ENCODE measurements at places on chromosomes 7 and 10. TPM values are rescaled to one million over a fixed set of nuclear protein-coding genes. Genes with fewer than 3 reads are reported as not detected.

Gene DGKB
- total RNA-seq: not detected

Gene ADCYAP1R1
- not detected for total RNA-seq

Gene WNT16
- not detected for total RNA-seq

Gene SLC26A3
- total RNA-seq: not detected

Gene XRCC2
- 0.25 TPM for total RNA-seq

Gene NSMCE4A
- 37.4 TPM for total RNA-seq

Gene CLDN12
- 1.6 TPM for total RNA-seq

Gene CPA2
- total RNA-seq: not detected

Gene GIMAP6
- total RNA-seq: 48.3 TPM

Gene RELN
- not detected for total RNA-seq

Gene SAMD9L
- total RNA-seq: 24.7 TPM

Gene BTBD16
- not detected for total RNA-seq

Gene COBL
- not detected for total RNA-seq

Gene NIPSNAP2
- 32.7 TPM for total RNA-seq

Gene HGF
- 0.37 TPM for total RNA-seq

Gene LAMB4
- total RNA-seq: not detected

Gene MTG1
- 48.7 TPM for total RNA-seq

Gene ATG9B
- total RNA-seq: 5.3 TPM

Gene VGF
- not detected for total RNA-seq

Gene SNX13
- total RNA-seq: 29.6 TPM

Gene C10orf53
- total RNA-seq: not detected

Gene PRSS58
- total RNA-seq: not detected

Gene SNX10
- total RNA-seq: 9.8 TPM

Gene OR2A5
- not detected for total RNA-seq

Gene LIPK
- total RNA-seq: not detected

Gene MAD1L1
- 115 TPM for total RNA-seq

Gene PDLIM1
- 44.4 TPM for total RNA-seq

Gene FBXL13
- 1.4 TPM for total RNA-seq

Gene SMKR1
- total RNA-seq: 2.0 TPM

Gene PARD3
- 8.2 TPM for total RNA-seq
